ENCODE measurements at places on chromosomes 11 and 22.

GRCh38 chr11:1140642-1141490 lies 16.9 kb upstream of the MUC5AC start:
- DNase-seq, result no peak

DNA sequence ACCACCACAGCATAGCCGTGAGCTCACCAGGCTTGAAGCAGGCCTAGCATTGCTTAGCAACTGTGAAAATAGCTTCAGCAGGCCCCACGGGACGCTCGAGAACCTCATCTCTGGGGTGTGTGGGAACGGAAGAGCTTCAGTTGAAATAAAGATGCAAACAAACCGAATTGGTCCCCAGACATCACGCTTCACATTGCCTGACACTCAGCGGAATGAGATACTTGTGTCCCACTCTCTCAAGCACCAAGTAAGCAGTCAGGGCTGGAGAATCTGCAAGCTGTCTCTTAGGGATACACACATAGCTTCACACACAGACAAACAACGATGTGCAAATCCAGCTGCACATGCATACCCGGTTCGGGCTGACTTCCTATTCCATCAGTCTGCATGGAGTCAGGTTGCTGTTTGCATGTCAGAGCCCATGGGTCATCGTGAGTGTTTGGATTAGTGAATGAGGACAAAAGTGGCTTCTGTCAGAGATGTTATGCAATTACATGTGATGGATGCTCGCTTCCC lies 205.7 kb downstream of the SNX19 start:
- no peak for DNase-seq

GRCh38 chr22:25139062-25139461 lies 60.6 kb upstream of the CRYBB3 start:
- DNase-seq, result no peak

GRCh38 chr11:57513911-57514537 lies 1.5 kb downstream of the SLC43A1 start:
- peak; percentile 39 for DNase-seq

GRCh38 chr11:70191495-70192140 lies 11.5 kb upstream of the FADD start:
- DNase-seq, result peak; percentile 65

DNA sequence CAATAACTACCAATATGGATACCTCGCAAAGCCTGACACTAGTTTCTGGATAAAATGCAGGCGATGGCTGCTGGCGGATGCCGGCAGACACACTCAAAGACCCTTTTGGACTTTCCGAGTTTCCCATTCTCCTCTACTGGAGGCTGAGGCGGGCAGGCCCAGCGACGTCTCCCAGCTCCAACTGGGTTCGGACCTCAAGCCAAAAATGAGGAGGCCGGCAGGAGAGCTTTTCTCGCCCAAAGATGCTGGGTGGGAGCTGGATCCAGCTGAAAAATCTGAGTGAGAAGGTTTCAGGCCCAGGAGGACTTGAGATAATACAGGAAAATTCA lies 428 bp upstream of the FEZ1 start:
- DNase-seq, result no peak

DNA sequence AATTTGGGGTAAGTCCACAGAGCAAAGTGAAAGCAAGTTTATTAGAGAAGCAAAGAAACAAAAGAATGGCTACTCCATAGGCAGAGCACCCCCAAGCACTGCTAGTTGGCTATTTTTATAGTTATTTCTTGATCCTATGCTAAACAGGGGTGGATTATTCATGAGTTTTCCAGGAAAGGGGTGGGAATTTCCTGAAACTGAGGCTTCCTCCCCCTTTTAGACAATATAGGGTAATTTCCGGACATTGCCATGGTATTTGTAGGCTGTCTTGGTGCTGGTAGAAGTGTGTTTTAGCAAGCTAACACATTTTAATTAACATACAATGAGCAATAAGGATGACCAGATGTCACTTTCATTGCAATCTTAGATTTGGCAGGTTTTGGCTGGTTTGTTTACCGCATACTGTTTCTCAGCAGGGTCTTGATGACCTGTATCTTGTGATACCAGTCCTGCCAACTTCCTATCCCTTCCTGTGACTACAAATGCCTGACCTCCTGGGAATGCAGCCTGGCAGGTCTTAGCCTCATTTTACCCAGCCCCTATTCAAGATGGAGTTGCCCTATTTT lies 937 bp upstream of the C1QTNF6 start:
- no peak for DNase-seq

DNA sequence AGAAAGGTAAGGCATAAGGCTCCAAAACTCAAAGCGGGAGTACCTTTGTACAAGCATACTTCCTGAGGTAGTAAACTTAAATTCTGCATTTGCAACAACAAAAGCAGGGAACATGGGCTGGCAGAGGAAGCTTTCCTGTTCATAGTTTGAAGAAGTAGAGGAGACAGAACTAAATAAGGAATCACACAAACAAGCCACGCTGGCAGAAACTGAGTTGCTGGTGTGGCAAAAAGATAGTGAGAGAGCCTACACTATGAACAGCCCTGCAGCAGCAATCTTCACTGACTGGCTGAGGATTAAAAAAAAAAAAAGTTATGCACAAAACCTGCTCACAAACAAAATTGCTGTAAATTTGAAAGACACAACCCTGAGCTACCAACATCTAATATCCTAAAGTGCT lies 46.5 kb downstream of the FCHSD2 start:
- DNase-seq, result no peak

Measured in stimulated activated CD4-positive, alpha-beta T cell treated with anti-CD3 and anti-CD28 coated beads, Interleukin-1b, Interleukin-23, amount 100 ng/mL, for 48 hours (primary cell).